NCI-H460 (cell line): ENCODE measurements at places on chromosomes 5 and 9. TPM values are rescaled to one million over a fixed set of nuclear protein-coding genes. Genes with fewer than 3 reads are reported as not detected.

GRCh38 chr5:71587766-71588532, 809 bp downstream of the MCCC2 start:
- DNase-seq = no peak

GRCh38 chr9:6739218-6739617, 18.6 kb upstream of the KDM4C start:
- DNase-seq = no peak

DNA sequence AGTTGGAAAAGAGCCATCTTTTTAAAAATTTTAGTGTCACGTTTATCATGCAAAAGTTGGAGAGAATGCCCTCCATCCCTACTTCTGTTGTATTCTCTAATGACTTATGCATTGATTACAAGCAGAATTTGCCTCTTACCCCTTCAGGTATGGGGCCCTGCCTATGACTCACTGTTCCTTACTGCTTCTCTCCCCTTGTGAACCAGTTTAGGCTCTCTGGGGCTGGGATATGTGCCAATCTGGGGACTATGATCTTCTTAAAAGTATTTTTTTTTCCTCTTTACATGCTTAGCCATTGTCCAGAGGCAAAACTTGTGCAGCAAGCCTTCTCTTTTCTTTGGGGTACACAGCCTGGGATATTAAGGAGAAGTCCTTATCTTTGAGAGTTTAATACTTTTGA, 37.4 kb downstream of the CAMK4 start:
- no peak for DNase-seq

SOHLH1 gene
- not detected in 2 replicates for total RNA-seq

PPIP5K2 gene
- 51.7 and 64.9 TPM in 2 replicates for total RNA-seq

- DNase-seq = no peak
Observed at GRCh38 chr9:93247892-93248291, 64.0 kb downstream of the WNK2 start.

PRSS3 gene
- not detected in 2 replicates for total RNA-seq

GRCh38 chr9:109101202-109101595, 18.5 kb downstream of the TMEM245 start:
- DNase-seq = no peak

RANBP17 gene
- total RNA-seq = 11.7 and 11.9 TPM in 2 replicates

- no peak for DNase-seq
Observed at GRCh38 chr9:132946631-132947295, 2.3 kb upstream of the TSC1 start.
